ENCODE measurements at places on chromosomes 4 and X.

GRCh38 chr4:23388255-23388654 lies 501.6 kb downstream of the PPARGC1A start:
- DNase-seq: no peak

- no peak for DNase-seq
Observed at GRCh38 chr4:169898095-169898494, 128.1 kb downstream of the MFAP3L start.

GRCh38 chr4:181890911-181891310 lies 352.3 kb upstream of the TENM3 start:
- DNase-seq: no peak

DNA sequence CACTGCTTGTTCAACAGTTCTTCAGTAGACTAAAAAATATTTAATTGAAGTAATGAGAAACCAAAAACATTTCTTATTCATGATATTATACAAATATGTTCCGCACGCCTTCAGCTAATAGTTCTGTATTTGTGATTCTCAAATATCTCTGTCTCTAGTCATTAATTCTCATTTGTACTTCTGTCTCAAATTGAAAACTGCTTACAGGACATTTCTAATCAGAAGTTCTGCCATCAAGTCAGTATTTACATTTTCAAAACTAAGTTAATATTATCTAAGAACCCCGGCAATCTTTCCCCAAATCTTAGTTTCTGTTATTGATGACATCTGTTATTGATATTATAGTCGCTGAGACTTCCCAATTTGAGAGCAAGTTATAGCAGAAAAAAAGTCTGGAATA lies 78.6 kb upstream of the PGRMC2 start:
- no peak for DNase-seq

Data from effector memory CD4-positive, alpha-beta T cell (primary cell).